ENCODE measurements at places on chromosomes 5 and 9.
A peak's percentile ranks its signal among the peaks of the same experiment; 100 is the strongest.

DNA sequence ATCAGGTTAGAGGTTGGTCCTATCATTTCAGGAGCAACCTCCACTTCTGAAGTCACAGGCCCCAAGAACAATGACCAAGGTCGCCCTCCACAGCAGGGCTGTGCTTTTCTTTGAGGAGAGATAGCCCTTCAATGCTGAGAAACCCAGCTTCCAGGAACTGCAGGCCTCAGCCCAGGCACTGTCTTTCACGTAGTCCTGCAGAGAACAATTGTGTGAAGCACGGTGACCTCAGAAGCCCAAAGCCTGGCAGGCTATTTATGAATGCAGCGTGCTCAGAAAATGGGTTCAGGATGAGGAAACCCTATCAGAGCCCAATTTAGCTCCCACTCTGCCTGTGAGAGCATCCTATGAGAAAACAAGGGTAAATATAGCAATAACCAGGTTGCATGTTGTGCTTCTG lies 388.3 kb downstream of the PLK2 start:
- no peak for DNase-seq

- no peak for DNase-seq
These were observed 73.2 kb upstream of the SH3PXD2B start for GRCh38 chr5:172527559-172527958.

DNA sequence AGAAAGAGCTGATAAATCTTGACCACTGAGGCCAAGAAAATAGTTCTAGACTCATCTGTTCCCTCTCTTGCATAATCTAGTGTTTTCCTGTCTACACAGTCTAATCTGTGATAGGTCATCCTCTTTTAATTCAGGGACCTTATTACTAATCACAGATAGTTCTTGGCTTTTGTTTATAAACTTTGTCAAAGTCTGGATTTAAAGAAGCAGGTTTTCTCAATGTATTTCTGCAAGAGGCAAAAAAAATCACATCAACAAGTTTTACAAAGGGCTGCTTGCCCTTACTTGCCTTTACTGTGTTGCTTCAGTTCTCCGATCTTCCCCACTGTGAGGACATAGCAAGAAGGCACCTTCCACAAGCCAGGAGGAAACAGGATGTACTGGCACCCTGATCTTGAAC lies 43.9 kb upstream of the MTAP start:
- DNase-seq, result no peak

GRCh38 chr9:97525451-97525850 lies 24.0 kb downstream of the TMOD1 start:
- DNase-seq, result no peak

GRCh38 chr9:131433302-131433854 lies 39.5 kb downstream of the PRRC2B start:
- no peak for DNase-seq

DNA sequence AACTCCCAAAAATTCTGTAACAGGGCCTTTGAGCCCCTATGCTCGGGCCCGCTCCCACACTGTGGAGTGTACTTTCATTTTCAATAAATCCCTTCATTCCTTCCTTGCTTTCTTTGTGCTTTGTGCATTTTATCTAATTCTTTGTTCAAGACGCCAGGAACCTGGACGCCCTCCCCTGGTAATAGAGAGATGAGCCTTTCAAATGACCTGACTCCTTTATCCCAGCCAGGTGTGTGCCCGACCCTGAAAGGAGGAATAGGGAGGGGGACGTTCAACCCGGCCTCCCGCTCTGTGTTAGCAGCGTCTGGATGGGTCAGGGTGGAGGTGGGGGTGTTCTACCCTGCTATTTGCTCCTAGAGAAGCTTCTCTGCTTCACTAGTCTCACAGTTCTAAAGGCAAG lies 53.9 kb downstream of the FXN start:
- no peak for DNase-seq

DNA sequence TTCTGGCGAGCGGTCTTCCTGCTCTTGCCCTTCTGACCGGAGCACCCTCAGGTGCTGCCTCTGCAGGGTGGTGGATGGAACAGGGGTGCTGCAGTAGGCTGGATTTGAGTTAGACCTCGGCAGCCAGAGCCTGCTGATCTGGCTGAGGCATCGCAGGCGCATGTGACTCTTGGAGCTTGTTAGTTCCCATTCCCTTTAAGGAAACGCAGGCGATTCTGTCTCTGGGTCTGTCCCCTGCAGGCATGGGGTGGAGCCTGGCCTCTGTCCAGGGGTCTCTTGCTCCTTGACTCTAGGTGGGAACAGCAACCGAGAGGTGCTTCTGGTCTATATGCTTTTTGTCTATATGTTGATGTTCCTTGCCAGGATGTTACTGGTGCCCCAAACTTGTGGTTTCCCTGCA lies 3.1 kb downstream of the WNK2 start:
- DNase-seq, result no peak

GRCh38 chr9:136538599-136539426 lies 7.0 kb downstream of the NOTCH1 start:
- peak; percentile 34 for DNase-seq

DNA sequence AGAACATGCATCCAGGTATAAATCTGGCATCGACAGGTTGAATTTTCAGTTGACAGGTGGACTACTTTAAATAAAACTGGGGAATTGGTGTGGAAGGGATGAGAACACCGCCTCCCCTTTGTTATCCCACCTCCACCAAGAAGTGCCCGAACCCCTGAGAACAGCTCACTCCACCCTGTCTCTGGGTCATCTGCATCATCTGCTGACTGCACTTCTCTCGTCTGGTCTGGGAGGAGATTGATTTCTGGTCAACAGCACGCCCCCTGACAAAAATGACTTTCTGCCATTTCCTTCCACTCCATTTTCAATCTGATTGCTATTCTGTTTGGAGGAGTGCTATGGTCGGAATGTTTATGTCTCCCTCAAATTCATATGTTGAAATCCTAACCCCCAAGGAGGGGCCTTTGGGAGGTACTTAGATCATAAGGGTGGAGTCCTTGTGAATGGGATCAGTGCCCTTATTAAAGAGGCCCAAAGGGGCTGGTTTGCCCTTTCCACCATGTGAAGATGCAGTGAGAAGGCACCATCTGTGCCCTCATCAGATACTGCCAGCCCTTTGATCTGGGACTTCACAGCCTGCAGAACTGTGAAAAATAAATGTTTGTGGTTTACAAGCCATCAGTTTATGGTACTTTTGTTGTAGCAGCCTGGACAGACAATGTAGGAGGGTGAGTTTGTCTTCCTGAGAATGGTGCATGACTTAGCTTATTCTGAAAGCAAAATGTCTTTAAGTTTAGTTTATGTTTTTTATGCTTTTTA lies 145.7 kb downstream of the EGFLAM start:
- DNase-seq, result no peak

- DNase-seq, result no peak
These were observed 149.8 kb downstream of the ICE1 start for GRCh38 chr5:5572010-5572865.

- DNase-seq, result no peak
These were observed 371.9 kb downstream of the CETN3 start for GRCh38 chr5:90037646-90038045.

GRCh38 chr9:136093995-136094881 lies 851 bp downstream of the NACC2 start:
- peak; percentile 43 for DNase-seq

- peak; percentile 35 for DNase-seq
These were observed at the start of gene CCNJL for GRCh38 chr5:160312134-160312959. TSS of gene CCNJL (minus strand) at chr5:160312564. CDS start at chr5:160311923, 641 bp downstream.

DNA sequence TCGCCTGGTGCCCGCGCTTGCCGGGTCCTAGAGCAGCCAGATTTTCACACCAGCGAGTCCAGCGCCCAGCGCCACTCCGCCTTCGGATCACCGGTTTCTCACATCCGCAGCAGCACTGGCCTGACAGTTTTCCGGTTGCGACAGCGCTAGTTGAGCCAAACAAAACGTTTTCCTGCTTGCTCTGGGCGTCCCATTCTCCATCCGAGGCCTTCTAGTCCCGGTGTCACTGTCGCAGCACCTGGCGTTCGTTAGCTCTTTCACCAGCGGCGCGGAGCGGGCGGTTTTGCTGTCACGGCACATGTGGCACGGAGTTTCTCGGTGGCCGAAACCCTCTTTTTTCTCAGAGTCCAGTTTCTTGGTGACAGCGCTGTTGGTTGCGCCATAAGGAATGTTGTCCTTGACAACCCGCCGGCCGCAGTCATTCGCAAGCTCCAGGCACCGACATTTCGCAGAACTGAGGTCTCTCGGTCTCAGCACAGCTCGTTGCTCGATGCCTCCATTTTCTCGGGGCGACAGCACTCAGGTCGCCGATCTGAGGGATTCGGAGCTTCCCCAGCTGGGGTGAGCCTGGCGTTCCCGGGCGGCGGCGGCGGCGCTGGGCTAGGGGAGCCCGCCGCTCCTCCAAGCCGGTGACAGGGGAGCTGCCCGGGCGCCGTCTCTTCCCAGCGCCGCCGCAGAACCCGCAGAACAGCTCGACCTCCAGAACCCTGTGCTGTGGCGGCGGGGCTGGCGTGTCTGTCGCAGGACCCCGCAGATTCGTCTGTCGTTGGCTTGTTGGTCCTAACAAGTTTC lies 47.8 kb downstream of the ANXA2R start:
- DNase-seq, result peak; percentile 50

- DNase-seq, result no peak
These were observed 1227.0 kb downstream of the EFNA5 start for GRCh38 chr5:106443746-106444145.

- DNase-seq, result no peak
These were observed 10.1 kb upstream of the LHX2 start for GRCh38 chr9:124001458-124001799.

- DNase-seq, result no peak
These were observed 9.5 kb upstream of the PHF19 start for GRCh38 chr9:120886490-120886967.

GRCh38 chr5:171961117-171961516 lies 45.3 kb downstream of the FBXW11 start:
- no peak for DNase-seq

- no peak for DNase-seq
These were observed 43.9 kb upstream of the ARAP3 start for GRCh38 chr5:141725891-141726290.

DNA sequence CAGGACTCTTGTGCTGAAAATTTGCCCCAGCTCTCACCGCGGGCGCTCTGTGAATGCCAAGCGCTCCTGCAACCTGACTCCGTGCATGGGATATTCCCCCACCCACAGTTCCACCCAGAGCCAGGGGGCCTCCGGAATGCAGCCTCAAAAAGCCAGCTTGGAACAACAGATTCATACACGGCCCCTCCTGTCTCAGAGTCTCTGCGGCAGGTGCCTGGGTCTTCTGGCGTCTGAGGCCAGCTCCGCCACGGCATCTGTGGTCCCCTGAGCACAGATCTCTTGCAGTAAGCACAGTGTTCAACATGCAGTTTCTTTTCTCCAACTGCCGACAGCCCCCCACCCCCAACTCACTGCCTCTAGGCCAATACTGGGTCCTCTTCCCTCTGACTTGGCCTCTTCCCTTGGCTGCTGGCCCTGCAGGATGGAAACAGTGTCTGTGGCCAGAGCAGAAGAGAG lies 355.7 kb upstream of the IRX2 start:
- no peak for DNase-seq

GRCh38 chr5:122638581-122638980 lies 136.3 kb upstream of the SNX2 start:
- DNase-seq, result no peak

- no peak for DNase-seq
These were observed 406.8 kb downstream of the BRINP1 start for GRCh38 chr9:118962426-118962825.

DNA sequence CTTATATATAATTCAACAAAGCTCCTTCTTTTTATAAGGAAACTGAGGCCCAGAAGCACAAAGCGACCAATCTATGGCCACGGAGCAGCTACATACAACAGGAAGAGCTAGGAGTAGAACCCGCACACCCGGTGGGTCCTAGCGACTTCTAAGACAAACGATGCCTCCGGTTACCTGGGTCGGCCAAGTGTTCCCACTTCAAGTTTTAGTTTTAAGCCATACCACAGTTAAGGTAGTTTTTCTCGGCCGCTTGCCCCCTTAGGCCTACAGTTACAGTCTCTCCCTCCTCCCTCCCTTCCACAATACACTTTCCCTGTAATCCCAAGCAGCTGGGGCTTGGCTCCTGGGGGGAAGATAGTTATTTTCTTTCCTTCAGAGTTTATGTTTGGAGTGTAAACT lies 533 bp downstream of the SREK1IP1 start:
- DNase-seq, result no peak

GRCh38 chr9:37454238-37454637 lies 11.0 kb downstream of the ZBTB5 start:
- no peak for DNase-seq

DNA sequence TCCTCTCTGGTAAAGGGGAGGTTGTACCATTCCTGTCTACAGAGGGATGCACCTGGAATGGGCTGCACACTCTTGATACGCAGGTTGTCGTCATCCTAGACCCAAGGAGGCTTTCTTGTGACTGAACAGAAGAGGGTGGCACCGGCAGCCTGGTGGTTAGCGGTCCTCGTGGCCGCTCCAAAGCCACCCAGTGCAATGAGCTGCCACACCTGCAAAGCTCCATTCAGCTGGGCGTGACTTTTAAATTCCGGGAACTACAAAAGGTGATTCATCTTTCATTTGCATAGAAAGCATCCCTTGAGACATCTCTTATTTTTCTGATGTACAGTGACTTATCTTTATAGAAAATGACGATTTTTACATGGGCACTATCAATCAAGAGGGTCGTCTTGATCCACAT lies 286.1 kb upstream of the IRX1 start:
- DNase-seq, result no peak

DNA sequence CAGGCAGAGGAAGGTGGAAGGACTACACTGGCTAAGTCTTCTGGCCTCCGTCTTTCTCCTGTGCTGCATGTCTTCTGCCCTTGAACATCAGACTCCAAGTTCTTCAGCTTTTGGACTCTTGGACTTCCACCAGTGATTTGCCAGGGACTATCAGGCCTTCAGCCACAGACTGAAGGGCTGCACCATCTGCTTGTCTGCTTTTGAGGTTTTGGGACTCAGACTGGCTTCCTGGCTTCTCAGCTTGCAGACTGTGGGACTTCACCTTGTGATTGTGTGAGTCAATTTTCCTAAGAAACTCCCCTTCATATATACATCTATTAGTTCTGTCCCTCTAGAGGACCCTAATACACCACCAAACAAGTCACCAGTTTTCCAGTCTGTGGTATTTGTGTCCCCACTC lies 9.7 kb upstream of the ANKDD1B start:
- no peak for DNase-seq

GRCh38 chr5:133294380-133294779 lies 242.6 kb downstream of the HSPA4 start:
- DNase-seq, result no peak

GRCh38 chr9:28001096-28001495 lies 427.8 kb upstream of the C9orf72 start:
- DNase-seq, result no peak

GRCh38 chr5:142110046-142110531 lies 1.5 kb downstream of the NDFIP1 start:
- DNase-seq, result peak; percentile 9

GRCh38 chr9:88833946-88834345 lies 157.3 kb upstream of the S1PR3 start:
- DNase-seq, result no peak

DNA sequence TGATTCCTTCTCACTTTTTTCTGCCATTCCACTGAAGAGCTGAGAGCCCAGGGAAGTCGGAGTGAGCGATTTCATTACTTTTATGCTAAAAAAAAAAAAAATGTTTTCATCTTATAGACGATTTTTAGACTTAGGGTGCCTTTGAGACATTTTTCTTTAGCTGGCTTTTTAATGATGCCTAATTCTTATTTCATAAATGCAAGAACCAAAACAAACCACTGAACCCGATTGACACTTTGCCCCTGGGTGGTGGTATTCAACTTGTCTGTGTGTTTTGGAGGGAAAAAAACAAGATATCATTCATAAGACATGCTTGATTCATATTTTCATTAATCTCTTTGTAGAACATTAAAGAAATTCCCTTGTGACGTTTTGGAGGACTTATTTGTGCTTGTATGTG lies 2.4 kb downstream of the TLE4 start:
- no peak for DNase-seq

GRCh38 chr9:95077766-95078370 lies 239.6 kb downstream of the FANCC start:
- no peak for DNase-seq
